Dermis microvascular lymphatic vessel endothelial cell (primary cell): ENCODE measurements at places on chromosomes 12 and 14. TPM values are rescaled to one million over a fixed set of nuclear protein-coding genes. Genes with fewer than 3 reads are reported as not detected.

Gene SLC17A8
- total RNA-seq = not detected in 2 replicates

Gene KLHDC1
- 0.90 and 1.5 TPM in 2 replicates for total RNA-seq

Gene DDX54
- 32.5 and 38.8 TPM in 2 replicates for total RNA-seq

Gene PIWIL1
- under 0.01 TPM in 1 of 2 replicates, not detected in the other for total RNA-seq

Gene CCDC196
- not detected in 2 replicates for total RNA-seq

Gene AMN
- total RNA-seq = 0.13 TPM in 2 replicates

Gene RNF212B
- total RNA-seq = not detected in 2 replicates
